ENCODE measurements at places on chromosomes 5 and 9.

GRCh38 chr5:173557123-173557903 lies 59.1 kb downstream of the BOD1 start:
- no peak for DNase-seq

- no peak for DNase-seq
Measured at GRCh38 chr5:35884773-35885172, 28.1 kb downstream of the IL7R start.

DNA sequence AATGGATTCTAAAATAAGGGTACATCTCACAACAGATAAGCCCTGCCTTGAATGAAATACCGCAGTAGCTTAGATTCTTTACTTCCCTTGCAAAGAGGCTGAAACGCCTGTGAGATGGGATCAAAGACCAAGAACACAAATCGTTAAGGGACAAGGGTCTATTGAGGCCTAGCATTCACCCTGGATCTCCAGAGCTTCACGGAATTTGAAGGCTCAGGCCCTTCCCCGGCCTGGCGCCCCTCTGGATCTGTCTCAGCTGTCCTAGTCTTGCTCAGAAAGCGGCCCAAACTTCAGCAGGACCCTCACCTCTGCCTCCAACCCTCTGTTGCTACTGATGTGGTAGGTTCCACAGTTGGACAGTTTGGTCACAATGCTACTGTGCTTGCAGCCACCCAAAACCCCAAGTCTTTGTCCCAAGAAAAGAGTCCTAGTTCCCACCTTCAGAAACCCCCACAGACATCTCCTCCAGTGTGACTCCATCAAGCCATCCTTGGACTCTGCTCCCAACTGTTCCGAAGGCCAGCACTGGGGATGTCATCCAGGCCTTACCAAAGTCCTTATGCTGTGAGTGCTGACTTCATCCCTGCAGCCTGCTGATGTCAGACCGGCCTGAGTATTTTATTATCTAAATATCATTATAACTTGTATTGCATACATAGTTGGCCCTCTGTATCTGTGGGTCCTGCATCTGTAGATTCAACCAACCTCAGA lies 9.4 kb downstream of the CORO2A start:
- DNase-seq = no peak

GRCh38 chr9:38024036-38024681 lies 44.9 kb downstream of the SHB start:
- DNase-seq = no peak

DNA sequence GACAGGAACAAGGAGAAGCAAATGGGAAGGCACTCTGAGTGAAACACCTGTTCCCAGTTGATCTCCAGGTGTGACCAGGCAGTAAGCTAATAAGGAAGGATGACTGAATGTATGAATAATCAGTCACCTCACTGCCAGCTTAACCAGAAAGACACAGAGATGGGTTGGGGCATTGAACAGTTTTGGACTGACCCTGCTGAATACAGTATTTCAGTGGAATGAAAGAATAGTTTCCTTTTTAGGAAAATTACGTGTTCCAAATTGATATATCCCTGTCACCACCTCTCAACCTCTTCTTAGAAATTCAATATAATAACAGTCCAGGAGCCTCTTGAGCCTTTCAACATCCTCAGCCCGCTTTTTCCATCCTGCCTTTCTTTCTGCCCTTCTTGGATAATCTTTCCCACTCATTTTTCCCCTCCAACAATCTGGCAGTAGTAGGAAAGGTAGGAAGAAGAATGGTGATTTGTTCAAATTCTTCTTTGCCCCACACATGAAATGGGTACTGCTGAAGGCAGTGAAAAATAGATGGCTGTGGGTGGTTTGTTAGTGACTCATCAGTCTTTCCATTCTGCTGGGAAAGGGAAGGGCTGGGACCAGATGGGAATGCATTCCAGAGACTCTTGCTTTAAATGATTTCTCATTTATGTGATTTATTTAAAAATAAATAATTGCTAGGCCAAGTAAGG lies 117.9 kb downstream of the ZSWIM6 start:
- DNase-seq = no peak

GRCh38 chr9:110426052-110426709 lies 88.5 kb upstream of the TXNDC8 start:
- DNase-seq = no peak
